ENCODE measurements at places on chromosomes 12 and 14.
A peak's percentile ranks its signal among the peaks of the same experiment; 100 is the strongest.

GRCh38 chr14:51593397-51593796, 58.3 kb upstream of the FRMD6 start:
- DNase-seq = no peak

DNA sequence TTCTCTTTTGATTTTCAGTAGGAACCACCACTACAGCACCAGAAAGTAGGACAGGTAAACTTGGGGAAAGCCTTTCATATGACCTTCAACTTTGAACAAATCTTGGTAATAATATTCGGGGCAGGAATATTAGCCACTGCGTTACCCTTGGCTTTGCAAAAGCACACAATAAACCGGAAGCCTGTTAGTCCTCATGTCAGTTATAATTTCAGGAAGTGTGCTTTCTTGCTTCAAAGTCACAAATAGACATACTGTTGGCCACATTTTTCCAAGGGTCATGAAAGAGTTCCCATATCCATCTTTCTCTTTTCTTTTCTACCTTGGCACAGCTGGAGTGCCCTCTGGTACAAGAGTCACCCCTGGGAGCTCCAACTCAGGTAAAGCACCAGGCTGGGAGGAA, 167.2 kb upstream of the CNTN1 start:
- no peak for DNase-seq

DNA sequence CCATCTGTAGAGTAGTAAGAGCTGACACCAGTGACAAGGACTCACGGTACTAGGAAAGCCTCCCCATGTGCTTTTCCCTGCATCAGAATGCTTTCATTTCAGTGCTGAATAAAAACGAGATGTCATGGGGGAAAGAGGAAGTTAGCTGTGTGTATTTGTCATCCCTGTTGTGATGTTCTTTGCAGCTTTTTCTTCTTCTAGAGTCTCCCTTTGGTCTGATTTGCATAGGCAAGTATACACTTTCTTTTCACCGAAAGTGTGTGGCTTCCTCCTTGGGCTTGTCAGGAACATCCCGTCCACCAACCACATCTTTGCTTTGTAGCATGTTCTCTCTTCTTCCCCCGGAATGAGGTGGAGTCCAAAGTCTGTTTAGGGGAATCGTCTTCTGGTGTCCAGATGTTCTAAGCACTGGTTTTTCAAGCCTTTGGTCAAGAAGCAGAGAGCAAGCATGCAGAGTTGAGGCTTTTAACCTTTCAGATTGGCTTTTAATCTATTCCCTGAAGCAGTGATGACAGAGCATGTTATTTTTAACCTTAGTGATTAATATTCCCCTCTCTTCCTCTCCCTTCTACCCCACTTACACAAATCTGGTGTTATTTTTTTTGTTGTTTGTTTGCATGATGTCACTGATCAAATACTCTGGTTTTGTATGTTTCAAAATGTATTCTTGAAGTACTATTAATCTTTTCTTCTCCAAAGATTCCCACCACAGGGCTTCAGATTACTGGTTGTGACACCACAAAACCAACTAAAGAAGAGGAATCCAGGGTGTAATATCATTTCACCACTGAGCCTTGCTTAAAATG, 163.4 kb downstream of the SAMD4A start:
- DNase-seq = peak; percentile 23

- no peak for DNase-seq
Observed at GRCh38 chr14:64203366-64204006, 90.7 kb downstream of the ESR2 start.

DNA sequence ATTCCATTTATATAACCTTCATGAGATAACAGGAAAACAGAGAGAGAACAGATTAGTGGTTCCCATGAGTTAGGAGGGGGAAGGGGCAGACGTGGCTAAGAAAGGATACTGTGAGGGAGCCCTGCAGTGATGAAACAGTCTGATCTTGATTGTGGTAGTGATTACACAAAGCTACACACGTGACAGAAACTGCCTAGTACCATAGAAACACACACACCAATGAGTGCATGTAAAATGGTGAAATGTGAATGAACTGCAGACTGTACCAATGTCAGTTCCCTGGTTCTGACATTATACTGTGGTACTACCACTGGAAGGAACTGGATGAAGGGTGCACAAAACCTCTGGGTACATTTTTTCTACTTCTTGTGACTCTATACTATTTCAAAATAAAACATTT, 36.9 kb downstream of the NRDE2 start:
- DNase-seq = no peak

Data from CD4-positive, alpha-beta T cell treated with Interleukin-4 for 1 hour (primary cell).